GOT3 (cell line): ENCODE measurements at places on chromosomes 12 and 14.

DNA sequence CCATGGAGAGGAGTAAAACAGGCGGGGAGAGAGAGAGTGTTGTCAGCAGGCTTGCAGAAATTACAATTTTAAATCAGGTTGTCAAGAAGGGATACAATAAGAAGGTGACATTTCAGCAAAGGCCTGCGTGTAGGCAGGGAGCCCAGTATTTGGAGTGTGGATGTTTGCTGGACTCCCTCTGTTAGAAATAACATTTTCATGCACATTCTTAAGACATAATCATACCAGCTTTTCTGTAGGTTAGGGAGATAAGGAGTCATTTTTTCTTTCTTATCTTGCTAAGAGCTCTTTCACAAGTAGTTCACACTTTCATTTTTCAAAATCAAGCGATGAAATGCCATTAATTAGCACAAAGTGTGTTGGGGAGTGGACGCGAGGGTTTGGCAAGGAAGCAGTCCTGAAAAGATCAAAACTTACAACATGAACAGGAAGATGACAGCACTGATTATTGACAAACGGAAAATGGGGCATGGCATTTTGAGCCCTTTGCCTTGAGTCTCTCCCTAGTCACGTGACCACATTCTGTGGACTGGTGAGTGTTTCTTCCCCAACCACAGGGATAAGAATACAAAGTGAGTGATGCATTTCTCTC, 160.2 kb downstream of the DAD1 start:
- DNase-seq: no peak

GRCh38 chr14:94174604-94175010, 485 bp downstream of the PPP4R4 start:
- no peak for DNase-seq

DNA sequence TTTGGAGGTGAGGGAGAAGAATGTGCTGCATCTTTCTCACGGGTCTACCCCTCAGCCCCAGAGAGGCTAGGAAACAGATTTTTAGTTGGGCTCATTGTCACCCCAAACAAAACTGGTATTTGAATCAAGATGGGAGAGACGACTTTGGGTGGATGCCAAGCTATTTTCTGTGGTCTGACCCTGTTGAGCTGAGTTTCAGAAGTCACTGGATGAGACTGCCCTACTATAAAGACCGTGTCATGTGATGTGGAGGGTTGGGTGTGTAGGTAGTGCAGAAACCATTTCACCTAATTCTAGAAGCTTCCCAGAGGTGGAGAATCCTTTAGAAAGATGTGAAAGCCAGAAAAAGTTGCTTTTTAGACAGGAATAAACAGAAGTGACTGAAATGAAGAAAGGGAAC, 60.2 kb downstream of the IFT43 start:
- DNase-seq: no peak

GRCh38 chr12:108694812-108695278, 36.5 kb downstream of the CORO1C start:
- DNase-seq: no peak

- DNase-seq: no peak
Observed at GRCh38 chr14:67569651-67570290, 30.3 kb downstream of the PIGH start.

DNA sequence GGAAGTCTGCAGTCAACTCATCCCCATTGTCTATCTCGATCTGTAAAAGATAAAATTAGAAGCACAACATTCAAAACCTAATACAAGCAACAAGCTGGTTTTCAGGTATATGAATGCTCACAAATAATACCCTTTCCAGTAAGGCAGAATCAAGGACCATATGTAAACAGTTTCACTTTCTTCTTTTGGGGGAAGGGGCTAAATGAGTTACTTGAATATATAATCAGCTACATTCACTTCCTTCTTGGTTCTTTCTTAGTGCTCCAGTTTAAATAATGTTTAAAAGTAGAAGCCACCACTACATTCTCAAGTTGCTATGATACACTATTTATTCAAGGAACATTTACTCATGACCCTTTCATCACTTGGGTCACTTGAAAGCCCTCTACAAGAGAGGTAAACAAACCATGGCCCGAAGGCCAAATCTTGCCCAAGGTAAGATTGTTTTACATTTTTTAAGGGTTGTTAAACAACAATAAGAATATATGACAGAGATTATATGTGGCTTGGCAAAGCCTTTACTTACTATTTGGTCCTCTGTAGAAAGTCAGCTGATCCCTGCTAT, 10.3 kb downstream of the TWF1 start:
- no peak for DNase-seq

DNA sequence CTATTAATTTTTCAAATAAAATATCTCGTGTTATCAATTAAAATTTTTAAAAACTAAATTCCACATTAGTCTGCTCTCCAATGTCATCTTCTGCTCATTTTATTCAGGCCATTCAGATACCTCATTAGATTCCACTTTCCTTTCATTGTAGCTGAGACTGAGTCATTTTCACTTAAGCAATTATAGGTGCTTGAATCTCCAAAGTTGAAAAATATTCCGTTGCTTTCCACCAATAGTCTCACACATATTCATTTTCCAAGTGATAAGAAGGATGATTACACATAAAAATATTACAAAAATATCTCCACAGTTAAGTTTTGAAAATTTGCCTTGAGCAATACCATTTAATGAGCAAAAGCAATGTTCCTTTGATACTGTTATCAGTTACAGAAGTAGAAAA, 36.5 kb upstream of the YBX3 start:
- no peak for DNase-seq

GRCh38 chr14:24928386-24928900, 121.5 kb downstream of the STXBP6 start:
- DNase-seq: no peak

GRCh38 chr14:95519699-95520098, 3.2 kb upstream of the SYNE3 start:
- no peak for DNase-seq

GRCh38 chr14:91145391-91146160, 31.7 kb downstream of the DGLUCY start:
- DNase-seq: no peak

DNA sequence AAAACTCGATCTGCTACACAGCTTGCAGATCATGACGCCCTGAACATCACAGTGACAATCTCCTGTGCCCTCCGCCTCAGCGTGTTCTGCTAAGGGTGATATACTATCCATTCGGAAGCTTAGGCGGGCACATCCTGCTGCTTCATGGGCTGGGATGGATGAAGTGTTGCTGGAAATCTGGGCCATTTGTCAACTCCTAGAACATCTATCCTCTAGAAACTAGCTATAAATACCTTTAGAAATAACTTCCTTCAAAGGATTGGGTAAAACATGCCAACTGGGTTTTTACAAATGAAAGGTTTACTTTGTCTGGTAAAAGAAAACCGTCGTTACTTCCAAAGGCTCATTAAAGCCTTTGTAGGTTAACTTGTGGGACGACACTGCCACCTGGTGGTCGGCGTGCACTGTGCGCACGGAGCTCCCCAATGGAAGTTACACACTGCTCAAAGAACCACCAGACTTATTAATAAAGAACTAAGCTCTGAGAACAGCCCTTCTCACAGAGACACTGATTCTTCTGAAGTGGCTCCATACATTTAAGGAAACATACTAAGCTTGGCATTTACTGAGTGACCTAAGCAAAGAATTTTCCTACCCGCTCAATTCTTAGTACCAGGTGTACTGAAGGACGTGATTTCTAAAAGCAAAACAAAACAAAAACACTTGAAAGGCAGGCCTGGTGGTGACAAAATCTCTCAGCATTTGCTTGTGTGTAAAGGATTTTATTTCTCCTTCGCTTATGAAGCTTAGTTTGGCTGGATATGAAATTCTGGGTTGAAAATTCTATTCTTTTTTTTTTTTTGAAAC, 21.6 kb upstream of the CACNA2D4 start:
- no peak for DNase-seq

DNA sequence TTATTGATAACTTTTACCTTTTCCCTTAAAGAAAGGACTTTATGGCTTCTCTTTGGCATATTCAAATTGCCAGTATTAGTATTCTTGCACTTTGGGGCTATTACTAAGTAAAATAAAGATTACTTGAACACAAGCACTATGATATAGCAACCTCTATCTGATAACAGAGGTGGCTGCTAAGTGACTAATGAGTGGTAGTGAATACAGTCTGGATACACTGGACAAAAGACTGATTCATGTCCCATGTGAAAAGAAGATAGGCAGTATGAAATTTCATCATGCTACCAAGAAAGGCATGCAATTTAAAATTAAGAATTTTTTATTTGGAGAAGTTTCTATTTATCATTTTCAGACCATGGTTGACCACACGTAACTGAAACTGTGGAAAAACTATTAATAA, 399.9 kb downstream of the FSCB start:
- DNase-seq: no peak

GRCh38 chr12:123056053-123056452, 75.6 kb downstream of the ARL6IP4 start:
- DNase-seq: no peak

DNA sequence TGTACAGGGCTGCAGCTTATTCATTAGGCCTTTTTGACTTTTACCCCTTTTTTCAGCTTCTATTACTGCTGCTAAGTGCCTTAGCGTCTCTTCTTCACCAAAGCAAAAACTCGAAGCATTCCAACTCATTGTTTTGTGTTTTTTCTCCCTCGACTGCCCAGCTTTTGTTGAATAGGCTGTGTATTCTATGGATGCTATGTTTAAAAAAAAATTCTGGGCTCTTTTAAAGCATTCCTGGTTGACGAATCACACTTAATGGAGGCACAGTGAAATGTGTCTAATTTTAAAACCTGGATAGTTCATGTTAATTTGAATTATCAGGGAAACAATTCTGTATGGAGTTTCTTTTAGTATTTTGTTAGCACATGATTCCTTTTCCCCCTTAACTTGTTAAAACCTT, 29.7 kb downstream of the KTN1 start:
- no peak for DNase-seq

DNA sequence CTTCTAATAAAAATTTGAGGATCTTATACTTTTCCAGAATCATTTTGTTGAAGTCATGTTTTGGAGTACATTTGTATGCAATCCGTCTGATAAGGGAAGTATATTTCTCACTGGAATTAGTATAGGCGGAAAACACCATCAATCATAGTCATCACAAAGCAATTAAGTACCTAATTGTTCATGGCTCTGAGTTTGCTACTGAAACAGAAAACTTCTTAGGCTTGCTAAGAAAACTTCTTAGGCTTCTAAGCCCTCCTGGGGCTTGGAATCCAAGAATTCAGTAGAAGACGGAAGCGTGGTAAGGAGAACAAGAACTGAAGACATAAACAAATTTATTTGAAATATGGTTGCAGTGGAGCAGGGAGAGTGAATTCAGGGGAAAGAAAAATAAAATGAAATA, 636.3 kb downstream of the DIO2 start:
- DNase-seq: no peak

DNA sequence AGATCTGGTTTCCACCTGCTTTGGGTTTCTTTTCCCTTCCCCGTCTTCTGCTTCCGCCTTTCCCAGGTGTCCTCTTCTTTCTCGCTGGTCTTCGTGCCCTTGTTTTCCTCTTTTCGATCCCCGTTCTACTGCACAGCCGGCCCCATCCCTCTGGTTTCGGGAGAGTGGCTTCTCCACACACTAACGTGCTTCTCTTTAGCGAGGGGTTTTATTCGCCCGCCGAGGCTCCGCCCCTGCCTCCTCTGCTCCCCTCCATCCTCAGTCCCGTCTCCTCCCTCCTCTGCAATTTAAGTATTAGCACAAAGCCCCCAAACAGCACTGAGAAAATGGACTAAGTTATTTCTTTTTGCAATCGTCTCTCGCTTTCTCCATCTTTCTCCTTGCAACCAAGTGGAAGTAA, at the start of gene SLC7A8:
Gene SLC7A8, minus strand, starts transcription at position 182 of the 400 bp plus-strand sequence. CDS start 746 bp downstream, outside the sequence.
- no peak for DNase-seq

- no peak for DNase-seq
Observed at GRCh38 chr14:71148627-71149026, 241.4 kb downstream of the PCNX1 start.

GRCh38 chr14:99132821-99133635, 139.0 kb downstream of the BCL11B start:
- no peak for DNase-seq

- DNase-seq: no peak
Observed at GRCh38 chr12:90020014-90020413, 311.4 kb upstream of the ATP2B1 start.

- no peak for DNase-seq
Observed at GRCh38 chr12:28711421-28711820, 437.7 kb upstream of the FAR2 start.

DNA sequence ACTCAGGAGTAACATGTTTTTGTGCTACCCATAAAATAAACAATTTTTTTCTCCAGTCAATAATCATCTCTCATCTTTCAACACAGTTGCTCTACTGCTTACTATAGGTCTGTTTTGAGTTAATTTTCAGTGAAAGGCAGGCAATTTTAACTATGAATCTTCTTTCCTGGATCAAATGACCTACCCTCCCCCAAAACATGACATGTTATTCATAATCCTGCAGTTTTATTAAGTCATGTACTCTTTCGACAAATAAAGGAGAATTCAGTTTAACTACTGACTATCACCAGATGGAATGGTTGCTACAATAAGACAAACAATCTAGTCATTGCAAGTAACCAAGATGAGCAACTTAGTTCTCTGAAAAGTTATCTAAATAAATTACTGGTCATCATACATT, 106.0 kb upstream of the FAR2 start:
- DNase-seq: no peak

GRCh38 chr12:122021193-122021821, 377 bp upstream of the BCL7A start:
- DNase-seq: no peak

DNA sequence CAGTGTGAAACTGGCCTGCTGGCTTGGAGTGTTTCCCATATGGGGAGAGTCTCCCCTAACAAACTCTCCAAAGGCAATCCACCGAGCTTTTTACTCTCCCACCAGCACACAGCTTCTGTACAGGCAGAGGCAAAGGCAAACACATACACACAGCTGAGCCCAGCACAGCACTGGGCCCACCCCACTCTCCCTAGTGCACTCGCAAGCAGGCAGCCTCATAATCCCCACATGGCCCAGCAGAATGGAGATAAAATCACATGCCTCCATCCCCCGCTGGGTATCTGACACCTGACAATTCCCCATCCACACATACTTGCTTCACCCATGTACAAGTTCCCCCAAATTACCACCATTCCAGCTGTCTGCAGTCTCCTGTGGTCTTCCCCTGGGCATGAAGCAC, 3.4 kb downstream of the HOXC12 start:
- no peak for DNase-seq

DNA sequence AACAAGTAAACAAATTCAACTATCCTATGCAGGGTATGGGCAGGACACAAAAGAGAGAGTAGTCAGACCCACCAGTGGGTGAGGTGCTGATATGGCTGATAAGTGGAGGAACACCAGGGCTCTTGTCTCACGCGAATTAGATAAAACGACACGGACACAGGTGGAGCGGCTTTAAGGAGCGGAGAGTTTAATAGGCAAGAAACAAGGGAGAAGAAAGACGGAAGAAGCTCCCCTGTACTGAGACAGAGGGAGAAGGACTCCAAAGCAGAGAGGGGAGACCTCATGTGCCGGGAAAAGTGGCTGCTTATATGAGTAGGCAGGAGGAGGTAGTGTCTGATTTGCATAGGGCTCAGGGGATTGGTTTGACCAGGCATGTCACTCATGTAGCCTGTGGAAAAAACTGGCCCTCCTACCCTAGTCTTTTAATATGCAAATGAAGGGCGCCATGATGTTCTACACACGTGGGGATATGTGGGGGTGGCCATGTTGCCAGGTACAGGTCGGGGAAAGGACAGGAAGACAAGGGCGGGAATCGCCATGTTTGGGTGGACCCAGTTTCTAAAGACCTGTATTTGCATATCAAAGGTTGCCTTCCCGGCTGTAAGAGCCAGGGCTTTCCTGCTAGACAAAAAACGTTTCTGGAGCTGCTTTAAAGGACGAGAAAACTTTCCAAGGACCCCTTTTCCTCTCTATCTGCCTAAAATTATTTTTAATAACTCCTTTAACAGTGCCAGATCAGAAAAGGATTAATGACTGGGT, 28.8 kb downstream of the RPGRIP1 start:
- no peak for DNase-seq
